Right atrium auricular region (tissue), 2 donors: ENCODE measurements at places on chromosomes 4 and X. TPM values are rescaled to one million over a fixed set of nuclear protein-coding genes. Genes with fewer than 3 reads are reported as not detected.

The OTUD6A gene
- total RNA-seq = not detected

The TAF7L gene
- not detected for total RNA-seq

The S100G gene
- not detected for total RNA-seq

The MAGIX gene
- total RNA-seq = 18.9 TPM

The PABPC1L2B gene
- total RNA-seq = not detected

The LUZP4 gene
- not detected for total RNA-seq
